ENCODE measurements at places on chromosomes 6 and 20.
A peak's percentile ranks its signal among the peaks of the same experiment; 100 is the strongest.

GRCh38 chr6:4625557-4625956 is 150.6 kb upstream of the CDYL start:
- DNase-seq: no peak

- DNase-seq: no peak
Measured at GRCh38 chr6:28424163-28424562, 19.1 kb downstream of the ZSCAN23 start.

GRCh38 chr6:12075067-12075563 is 63.0 kb downstream of the HIVEP1 start:
- no peak for DNase-seq

DNA sequence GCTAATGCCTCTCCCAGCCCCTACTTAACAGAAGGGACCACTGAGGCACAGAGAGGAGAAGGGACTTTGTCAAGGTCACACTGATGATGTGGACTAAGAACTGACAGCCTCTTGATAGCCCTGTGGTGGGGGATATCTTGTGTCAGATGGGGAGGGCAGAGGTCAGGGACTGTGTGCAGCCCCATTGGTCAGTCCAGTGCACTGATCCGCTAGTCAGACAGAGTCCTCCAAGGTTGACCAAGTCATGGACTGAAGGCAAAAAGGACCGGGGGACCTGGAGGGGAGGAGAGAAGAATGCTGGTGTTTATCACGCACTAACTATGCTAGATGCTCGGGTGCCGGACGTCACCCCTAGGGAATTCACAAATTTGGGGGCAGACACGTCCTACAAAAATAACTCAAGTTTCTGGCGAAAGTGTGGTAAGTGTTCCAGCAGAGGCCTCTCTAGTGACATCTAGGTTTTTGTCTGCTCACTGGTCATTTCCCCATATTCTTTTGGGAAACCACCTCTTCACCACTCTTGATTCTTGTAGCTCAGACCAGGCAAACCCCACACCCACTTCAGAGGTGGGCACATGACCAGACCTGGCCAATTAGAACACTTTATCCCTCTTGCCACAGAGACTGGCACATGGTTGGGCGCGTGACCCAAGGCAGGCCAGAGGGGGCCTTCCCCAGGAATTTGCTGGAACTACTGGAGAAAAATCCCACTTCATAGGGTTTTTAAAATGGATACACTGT is 21.0 kb downstream of the TCF15 start:
- no peak for DNase-seq

- no peak for DNase-seq
Measured at GRCh38 chr20:50518270-50518721, 8.1 kb downstream of the PTPN1 start.

- DNase-seq: peak; percentile 23
Measured at GRCh38 chr20:33753763-33754162, 22.0 kb downstream of the ZNF341 start.

DNA sequence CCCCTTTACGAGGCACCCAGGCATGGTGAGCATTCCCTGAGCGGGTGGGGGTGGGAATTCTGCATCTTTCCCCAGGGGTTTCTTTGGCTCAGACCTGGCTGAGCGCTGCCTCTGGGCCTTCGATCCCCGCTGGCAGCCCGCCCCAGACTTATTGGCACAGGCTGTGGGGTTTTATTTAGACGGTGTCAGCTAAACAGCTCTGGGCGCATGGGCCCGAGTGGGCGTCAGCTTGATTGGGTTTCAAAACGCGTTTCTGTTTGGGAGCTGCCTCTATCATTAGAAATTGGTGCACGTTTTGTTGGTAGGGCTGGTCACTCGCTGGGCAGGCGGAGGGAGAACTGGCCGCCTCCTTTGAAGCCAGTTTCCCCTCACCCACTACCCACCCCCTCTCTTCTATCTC is 21.0 kb downstream of the PMEPA1 start:
- no peak for DNase-seq

- DNase-seq: no peak
Measured at GRCh38 chr20:38790200-38791053, 15.1 kb upstream of the PPP1R16B start.

- DNase-seq: no peak
Measured at GRCh38 chr6:149888093-149888492, 9.8 kb downstream of the RAET1E start.

- no peak for DNase-seq
Measured at GRCh38 chr6:129022011-129022553, 139.1 kb downstream of the LAMA2 start.

- DNase-seq: no peak
Measured at GRCh38 chr20:12053353-12053752, 135.7 kb downstream of the BTBD3 start.

GRCh38 chr20:51360451-51361201 is 181.9 kb downstream of the NFATC2 start:
- peak; percentile 91 for DNase-seq

DNA sequence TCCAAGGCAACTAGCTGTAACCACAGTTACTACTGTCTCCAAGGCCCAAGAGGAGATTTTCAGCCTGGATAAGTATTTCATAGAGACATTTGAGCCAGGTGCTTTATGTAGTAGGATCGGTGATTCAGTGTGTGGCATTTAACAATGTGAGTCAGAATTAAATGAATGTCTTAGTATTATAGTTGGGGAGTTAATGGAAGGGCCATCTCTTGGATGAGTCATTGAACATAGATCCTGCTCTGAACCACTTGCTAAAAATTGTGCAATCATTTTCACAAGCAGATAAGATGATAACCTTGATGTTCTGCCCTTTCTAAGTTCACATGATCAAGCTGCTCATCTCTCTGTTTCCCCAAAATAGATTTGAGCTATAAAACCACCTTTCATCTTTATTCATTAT is 668.9 kb upstream of the CITED2 start:
- no peak for DNase-seq

GRCh38 chr20:47665221-47665991 is 119.9 kb downstream of the SULF2 start:
- DNase-seq: no peak

DNA sequence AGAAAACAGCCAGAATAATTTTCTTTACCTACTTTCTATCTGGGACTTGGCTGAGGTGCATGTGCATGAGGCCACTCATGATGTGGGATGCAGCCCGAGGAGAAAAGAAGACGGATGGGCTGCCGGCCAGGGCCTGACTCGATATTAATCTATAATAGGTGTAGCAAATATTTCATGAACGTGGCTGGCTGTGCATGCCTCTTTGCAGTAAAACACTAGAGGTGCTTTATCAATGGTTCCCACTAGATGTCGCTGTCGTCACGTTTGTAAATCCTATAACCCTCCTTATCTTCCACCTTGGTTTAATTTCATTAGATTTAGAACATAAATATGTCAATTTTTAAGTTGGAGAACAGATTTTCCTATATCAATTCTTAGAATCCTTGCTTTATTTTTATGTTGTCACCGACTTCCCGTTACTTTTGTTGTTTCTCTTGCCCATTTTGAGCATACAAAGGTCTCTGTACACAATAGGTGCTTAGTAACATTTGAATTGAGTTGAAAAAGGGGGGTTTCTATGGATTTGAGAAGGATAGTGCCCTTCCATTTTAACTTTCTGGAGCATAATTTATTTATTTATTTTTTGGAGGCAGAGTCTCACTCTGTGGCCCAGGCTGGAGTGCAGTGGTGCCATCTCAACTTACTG is 19.6 kb upstream of the FERMT1 start:
- peak; percentile 5 for DNase-seq

- no peak for DNase-seq
Measured at GRCh38 chr6:131681585-131681984, 19.6 kb downstream of the OR2A4 start.

DNA sequence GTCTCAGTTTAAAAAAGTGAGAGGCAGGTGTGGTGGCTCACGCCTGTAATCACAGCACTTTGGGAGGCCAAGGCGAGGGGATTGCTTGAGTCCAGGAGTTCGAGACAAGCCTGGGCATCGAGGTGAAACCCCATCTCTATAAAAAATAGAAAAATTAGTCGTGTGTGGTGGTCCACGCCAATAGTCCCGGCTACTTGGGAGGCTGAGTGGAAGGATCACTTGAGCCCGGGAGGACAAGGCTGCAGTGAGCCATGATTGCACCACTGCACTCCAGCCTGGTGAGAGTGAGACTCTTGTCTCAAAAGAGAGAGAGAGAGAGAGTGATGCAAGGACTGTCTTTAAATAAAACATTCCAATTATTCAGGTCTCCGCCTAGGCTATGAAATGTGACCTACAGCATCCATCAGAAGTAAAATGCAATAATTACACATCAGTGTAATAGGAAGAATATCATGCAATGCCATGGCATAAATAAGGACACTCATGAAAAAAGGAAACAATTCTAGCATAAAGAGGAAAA is 81.5 kb downstream of the SH3BGRL2 start:
- no peak for DNase-seq

DNA sequence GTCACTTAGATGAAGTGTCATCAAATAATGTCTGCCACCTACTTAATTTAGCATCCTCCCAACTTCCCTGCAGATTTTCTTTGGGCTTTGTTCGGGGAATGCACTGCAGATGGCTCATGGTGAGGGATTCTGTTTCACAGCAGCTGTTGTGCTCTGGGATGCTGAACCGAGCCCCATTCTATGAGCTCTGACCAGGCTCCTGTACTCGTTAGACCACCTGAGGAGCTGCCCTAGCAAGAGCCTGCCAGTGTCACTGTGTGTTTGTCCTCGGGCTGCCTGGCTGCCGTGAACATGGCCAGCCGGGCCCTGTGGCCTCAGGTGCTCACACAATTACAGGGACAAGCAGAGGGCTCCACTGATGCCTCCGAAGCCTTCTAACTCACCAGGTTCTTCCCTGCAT is 238.8 kb upstream of the ECI2 start:
- no peak for DNase-seq

- DNase-seq: no peak
Measured at GRCh38 chr6:23243854-23244253, 674.5 kb downstream of the HDGFL1 start.

DNA sequence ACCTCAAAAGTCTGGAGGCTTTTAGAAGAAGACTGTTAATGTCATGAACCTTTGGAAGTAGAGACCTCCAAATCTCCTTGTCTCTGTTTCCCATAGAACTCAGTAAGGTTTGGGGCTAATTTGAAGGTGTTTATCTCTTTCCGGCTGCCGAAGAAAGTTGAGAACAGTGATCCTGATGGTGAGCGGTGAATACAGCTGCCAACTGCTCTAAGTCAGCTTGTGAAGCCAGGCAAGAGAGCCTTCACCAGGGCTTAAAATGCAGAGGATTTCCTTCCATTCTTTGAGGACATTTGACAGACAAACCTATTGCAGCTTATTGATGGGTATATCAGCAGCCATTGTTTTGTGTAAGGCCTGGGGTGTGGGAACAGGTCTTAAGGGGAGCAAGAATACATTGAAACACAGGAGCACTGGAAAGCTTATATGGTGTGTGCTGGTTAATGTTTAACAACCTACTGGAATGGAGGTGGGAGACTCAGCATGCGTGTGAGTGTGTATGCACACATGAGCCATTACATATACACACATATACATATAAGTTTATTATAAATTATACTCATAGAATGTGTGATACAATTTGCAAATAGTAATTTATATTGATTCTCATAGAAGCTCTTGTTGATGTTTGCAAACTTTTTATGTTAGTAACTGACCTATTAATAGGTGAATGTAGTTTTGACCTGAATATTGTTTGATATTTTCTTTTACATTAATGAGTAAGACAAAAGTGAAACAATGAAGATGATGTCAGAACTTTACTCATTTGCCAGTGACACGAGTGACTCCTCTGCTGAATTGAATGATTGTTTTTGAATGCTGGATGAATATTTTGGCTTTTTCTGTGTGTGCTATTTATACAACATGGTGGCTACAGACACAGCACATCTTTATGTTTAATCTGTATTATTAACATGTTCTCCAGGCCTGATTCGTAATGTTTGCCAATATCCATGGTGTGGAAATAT is 18.1 kb downstream of the PLEKHG1 start:
- DNase-seq: no peak

- DNase-seq: no peak
Measured at GRCh38 chr6:109655761-109656262, 35.2 kb downstream of the AK9 start.

DNA sequence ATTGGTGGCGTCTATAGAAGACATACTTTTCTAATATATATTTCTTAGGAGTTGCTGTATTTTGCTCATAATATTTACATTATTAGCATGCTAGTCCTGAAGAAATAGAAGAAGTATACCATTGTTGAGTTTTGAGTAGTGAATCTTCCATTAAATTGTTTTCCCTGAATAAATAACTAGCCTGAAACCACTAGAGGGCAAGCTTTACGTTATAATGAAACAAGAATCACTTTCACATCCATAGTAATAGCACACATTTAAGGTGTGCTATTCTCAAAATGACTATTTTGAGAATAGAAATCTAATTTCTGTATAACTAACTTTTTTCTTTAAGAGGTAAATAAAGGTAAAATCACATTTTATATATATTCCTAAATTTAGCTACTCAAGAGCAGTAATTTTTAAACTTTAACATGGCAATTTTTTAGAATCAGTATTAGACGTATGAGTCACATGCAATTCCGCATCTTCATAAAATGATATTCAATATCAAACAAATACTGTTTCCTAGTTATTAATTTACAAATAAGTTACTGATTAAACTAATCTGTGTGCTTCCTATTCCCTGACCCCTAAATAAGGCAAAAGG is 213.2 kb upstream of the MANEA start:
- DNase-seq: no peak

GRCh38 chr6:13470238-13471140 is 16.9 kb downstream of the GFOD1 start:
- no peak for DNase-seq

- no peak for DNase-seq
Measured at GRCh38 chr6:54426995-54427394, 118.8 kb downstream of the TINAG start.

DNA sequence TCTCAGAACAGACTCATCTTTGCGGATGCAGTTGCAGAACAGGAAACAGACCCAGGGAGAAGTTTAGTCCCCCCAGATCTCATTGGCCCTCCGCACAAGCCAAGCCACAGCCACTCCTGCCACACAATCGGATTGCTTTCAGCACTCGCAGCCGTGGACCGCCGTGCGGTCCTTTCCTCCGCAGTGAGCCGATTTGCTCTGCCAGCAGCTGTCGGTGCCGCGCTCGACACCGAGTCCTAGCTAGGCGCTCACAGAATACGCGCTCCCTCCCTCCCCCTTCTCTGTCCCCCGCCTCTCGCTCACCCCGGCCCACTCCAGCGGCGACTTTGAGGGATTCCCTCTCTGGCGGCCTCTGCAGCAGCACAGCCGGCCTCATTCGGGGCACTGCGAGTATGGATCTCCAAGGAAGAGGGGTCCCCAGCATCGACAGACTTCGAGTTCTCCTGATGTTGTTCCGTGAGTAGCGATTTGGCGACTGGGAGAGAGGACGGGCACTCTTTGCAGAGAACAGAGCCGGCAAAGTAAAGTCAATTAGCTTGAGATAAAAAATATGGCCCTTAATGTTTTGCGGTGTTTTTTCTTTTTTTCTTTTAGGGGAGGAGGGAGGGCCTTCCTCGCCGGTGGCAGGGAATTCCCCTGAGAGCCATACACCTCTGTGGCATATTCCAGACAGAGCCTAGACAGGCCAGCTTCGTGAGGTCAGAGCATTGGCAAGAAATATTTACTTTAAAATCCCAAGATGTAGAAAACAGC is at the start of gene LAMP5:
Gene LAMP5, plus strand, starts transcription at position 130 of the 753 bp plus-strand sequence. Its CDS starts 263 bp downstream, at position 393.
- no peak for DNase-seq

- DNase-seq: no peak
Measured at GRCh38 chr20:24148372-24148771, 159.8 kb upstream of the GGTLC1 start.

Data from T1000 (cell line).